AG04449 (cell line): ENCODE measurements at places on chromosomes 7 and 10.

GRCh38 chr7:142669074-142669654, 80.1 kb upstream of the PRSS1 start:
- no peak for DNase-seq

GRCh38 chr7:131538071-131538812, 18.2 kb downstream of the PODXL start:
- no peak for DNase-seq

DNA sequence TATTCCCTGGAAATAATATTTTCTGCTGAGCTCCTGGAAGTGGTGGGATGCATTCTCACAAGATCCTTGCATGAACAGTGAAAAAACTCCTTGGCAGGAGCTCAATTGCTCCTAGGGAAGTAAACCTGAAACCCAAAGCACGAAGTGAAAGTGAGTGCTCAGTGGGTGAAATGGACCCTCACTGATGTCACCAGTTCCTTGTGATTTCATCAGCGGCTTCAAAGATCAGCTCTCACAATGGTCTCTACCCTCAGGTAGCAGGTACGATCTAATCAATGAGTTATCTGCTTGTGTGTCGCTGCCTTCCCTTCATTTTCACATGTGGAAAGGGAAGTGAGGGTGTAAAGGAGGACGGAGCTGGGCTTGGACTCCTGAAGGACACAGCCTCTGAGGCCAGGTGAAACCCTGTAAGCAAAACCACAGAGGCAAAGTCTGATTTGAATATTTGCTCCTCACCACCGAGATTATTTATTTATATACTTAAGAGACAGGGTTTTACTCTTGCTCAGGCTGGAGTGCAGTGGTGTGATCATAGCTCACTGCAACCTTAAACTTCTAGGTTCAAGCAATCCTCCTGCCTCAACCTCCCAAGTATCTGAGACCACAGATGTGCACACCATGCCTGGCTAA, 255.4 kb upstream of the LYZL1 start:
- no peak for DNase-seq

DNA sequence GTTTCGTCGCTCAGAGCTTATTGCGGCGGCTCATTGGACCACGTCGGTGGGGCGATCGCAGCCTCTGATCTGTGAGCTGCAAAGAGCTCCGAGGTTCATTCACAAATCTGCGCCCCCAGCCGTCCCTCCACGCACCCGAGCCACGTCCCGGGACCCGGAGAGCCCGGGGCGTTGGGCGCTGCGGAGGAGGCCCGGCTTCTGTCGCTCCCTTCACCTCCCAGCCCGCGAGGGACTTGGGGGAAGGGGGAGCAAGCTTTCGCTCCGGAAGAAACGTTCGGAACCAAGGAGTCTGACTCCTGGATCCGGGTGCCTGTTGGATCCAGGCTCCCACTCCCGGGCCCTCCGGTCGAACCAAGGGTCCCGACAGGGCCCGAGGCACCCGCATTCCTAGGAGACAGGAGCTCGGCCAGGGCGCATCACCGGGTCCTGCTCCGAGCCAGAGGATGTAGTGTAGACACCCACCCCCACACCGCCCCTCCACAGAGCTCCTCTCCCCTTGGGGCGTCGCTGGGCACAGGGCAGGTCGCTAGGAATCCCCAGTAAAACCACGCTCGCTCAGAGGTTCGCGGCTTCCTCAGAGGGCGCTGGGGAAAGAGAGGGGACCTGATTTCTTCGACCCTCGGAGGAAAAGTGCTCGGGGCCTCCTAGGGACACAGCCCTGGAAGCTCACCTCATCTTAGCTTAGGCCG, 7.9 kb upstream of the EN2 start:
- no peak for DNase-seq

GRCh38 chr7:151172273-151173141, 5.0 kb upstream of the GBX1 start:
- DNase-seq = no peak

DNA sequence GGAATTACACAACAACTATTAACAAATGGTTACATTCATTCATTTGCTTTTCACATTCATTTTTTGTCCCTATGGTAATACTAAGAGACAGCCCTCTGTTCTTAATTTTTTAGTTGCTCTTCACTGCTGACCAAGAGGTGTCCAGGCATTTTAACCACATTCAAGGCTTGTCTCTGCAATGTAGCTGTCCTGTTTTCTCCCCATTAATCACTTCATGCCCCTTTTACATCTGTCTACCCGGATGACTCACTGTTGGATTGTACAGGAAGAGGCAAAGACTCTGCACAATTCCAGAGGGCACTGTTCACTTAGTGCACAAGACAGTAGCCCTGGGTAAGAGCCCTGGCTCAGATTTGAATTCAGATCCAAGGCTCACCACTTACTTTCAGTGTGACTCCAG, 168.5 kb downstream of the NOC3L start:
- DNase-seq = no peak

GRCh38 chr7:50646069-50646468, 80.9 kb upstream of the DDC start:
- DNase-seq = no peak

- no peak for DNase-seq
Observed at GRCh38 chr7:91940171-91940570, 491 bp upstream of the AKAP9 start.

DNA sequence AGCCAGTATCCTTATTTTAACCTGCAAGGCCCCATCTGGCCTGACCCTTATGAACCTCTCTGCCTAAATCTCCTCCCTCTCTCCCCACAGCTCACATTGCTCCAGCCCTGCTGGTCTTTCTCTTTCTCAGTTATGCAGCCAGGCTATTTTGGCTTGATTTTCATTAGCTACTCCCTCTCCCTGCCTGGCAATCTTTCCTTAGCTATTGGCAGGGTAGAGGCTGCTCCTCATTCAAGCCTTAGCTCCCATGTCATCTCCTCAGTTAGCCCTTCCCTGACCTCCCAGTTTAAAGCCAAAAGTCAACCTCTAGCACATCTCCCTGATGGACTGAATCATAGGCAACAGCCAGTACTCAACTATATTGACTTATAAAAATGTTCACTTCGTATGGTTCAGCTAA, 214.4 kb upstream of the CELF2 start:
- DNase-seq = no peak

GRCh38 chr10:13347043-13347499, 1.0 kb downstream of the SEPHS1 start:
- DNase-seq = no peak
